ENCODE measurements at places on chromosomes 7 and 10.

- DNase-seq: no peak
Observed at GRCh38 chr7:120272261-120272660, 714 bp upstream of the KCND2 start.

GRCh38 chr7:107788216-107788615 lies 14.8 kb downstream of the SLC26A3 start:
- DNase-seq: no peak

DNA sequence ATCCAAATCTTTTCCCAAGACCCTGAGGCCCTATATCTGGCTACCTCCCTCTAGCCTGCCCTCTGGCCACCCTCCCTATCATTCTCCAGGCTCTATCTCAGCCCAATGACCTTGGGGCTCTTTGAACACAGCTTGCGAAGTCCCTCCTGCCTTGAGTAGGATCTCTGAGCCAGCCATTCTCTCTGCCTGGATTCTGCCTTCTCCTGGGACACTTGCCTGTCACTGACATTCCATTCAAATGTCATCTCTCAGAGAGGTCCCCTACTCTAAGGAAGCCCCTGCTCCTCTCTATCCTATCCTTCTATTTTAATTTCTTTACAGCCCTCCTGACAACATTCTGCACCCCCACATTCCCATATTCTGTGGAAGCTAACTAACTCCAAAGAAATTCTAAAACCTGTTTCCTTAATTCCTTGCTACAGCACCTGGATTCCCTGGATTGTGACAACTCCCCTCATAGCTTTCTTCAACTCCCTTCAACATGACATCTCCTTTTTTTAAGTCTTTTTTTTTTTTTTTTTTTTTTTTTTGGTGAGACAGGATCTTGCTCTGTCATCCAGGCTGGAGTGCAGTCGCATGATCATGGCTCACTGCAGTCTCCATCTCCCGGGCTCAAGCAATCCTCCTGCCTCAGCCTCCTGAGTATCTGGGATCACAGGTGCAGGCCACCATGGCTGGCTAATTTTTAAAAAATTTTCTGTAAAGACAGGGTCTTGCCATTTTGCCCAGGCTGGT lies 81.0 kb upstream of the ASAH2 start:
- DNase-seq: no peak

- no peak for DNase-seq
Observed at GRCh38 chr10:119644205-119644814, 6.9 kb upstream of the BAG3 start.

DNA sequence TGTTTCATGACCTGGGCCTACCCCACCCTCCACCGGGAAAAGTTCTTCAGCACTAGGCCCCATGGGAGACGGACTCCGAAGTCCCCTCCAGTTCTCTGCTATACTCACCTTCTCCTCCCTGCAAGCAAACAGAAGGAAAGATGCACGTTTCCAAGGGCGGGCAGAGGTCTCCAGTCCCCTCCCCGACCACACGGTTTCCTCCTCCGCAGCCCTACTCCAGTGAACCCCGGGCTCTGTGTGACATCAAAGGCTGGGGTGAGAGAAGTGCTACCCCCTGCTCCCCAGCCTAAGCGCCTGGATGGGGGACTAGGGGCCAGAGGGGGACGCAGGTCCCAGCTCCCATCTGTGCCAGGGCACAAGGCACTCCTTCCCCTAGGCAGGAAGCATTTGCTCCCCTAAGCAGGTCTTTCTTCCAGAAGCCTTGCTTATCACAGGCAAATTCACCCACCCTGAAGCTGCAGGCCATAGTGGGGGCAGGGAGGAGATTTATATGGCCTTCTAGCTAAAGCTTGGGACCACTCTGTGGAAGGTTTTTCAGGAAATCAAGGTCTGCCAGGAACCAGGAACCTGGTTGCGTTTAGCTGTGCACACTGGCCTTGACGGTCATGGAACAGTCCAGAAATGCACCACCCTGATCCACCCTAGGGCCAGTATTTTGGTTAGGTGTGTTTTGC lies 52.8 kb downstream of the ASB13 start:
- DNase-seq: no peak

DNA sequence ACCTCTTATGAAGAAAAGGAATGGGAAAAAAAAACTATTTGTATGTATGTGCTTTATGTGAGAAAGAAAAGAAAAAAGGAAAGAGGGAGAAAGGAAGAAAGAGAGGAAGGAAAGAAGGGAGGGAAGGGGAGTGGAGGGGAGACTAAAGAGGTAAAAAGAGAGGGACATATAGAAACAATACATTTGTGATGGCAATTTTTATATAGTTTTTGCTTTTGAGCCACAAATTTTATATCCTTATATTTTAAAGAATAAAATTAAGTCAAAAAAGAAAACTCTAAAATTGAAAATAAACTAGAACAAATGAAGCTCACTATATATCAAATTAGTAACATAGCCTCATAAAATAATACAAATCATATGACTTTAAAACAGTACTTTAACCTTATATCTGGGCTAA lies 11.0 kb downstream of the C7orf25 start:
- DNase-seq: no peak

DNA sequence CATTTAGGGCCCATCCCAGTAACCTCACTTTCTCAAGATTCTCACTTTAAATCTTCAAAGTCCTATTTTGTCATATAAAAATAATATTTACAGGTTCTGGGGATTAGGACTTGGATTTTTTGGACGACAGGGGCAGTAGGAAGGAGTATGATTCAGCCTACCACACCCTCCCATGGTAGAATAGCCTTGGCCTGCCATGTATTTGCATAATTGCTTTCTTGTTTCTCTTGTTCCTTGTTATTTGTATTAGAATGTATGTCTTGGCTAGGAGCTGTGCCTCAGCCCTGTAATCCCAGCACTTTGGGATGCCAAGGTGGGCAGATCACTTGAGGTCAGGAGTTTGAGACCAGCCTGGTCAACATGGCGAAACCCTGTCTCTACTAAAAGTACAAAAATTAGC lies 92.5 kb downstream of the ELAPOR2 start:
- DNase-seq: no peak

DNA sequence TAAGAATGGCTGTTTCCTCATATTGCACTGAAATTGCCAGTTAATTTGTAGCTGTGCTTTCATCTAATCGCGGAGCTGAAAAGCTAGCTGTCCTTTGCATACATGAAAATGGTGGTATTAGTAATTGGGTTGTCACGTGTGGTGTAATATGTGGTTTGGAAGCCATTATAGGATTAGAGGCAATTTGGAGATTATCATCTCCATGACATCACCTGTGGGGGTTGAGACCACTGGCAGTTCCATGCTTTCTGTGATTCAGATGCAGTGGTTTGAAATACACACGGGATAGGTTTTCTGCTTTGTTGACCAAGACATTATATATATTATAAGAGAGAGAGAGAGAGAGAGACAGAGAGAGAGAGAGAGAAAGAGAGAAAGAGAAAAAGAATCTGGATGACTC lies 180.8 kb downstream of the RAB11FIP2 start:
- DNase-seq: no peak

- no peak for DNase-seq
Observed at GRCh38 chr10:103793429-103793828, 61.9 kb downstream of the SH3PXD2A start.

- DNase-seq: no peak
Observed at GRCh38 chr7:16773884-16774283, 20.3 kb downstream of the TSPAN13 start.

DNA sequence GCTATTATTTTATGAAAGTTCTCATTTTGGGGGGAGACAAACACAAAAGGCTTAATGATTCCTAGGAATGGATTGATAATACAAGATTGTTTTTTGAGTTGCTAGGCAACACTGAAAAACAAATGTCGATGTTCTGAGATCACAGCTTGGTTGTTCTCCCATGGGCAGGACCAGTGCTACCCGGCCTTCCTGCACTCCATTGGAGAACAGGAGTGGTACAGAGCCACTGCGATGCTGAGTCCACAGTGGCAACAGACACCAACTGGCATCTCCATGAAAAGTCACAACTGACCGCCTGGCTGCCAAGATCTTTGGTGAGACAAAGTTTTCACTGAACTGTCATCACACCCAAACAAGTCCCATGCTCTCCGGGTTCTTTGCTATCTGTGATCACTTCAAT lies 68.9 kb upstream of the NMT2 start:
- no peak for DNase-seq

DNA sequence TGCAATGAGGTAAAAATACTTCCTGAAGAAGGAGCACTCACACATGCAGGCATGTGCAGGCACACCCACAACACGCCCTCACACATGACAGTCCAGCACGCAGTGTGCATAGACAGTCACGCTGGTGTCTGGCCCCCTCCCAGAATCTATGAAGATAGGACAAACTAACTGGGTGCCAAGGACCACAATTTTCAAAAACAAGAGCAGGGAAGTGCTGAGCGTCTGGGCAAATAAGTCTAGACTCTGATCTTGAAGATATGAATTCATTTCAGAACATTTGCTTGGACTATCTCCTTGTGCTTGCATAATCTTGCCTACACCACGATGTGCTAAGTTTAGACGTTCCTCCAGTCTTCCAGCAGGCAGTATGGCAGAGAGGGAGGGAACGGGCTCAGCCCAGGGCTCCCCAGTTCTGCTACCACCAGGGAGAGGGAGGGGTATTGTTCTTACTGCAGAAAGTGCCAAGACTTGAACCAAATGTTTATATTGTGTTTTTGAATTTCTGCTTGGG lies 276.5 kb upstream of the KLF6 start:
- DNase-seq: no peak

DNA sequence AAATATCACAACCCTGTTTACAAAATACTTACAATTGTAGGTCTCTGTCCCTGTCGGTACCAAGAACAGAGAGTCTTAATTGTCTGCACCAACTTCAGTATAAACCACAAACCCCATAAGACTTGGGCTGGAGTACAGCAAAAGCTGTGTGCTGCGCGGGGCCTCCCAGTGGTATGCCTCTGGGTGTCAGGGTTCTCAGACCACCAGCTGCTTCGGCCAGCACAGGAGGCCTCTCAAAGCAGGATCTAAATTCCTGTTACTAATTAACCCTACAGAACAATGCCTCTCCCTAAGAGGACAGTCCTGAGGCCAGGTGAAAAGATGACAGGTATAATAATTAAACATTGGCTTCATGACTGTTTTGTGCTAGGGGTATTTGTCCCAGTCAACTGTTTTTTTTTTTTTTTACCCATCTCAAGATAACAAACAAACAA lies 957 bp upstream of the SVIL start:
- DNase-seq: no peak

DNA sequence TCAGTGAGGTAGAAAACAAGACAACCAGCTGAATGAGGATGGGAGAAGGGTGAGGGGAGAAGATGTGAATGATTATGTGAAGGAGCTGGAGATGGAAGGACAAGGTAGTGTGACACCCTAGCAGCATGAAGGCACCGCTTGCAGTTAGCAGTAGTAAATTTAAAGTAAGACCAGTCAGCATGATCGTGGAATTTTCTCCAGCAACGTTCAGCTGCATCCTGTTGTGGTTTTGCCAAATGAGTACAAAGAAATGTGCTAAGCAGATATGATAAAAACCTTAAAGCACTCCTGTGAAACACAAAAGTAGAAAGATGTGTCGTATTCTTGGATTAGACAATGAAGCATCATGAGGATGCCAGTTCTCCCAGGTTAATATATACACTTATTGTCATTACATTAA lies 34.1 kb upstream of the IFRD1 start:
- no peak for DNase-seq

GRCh38 chr7:131292141-131292905 lies 35.4 kb upstream of the MKLN1 start:
- DNase-seq: no peak

DNA sequence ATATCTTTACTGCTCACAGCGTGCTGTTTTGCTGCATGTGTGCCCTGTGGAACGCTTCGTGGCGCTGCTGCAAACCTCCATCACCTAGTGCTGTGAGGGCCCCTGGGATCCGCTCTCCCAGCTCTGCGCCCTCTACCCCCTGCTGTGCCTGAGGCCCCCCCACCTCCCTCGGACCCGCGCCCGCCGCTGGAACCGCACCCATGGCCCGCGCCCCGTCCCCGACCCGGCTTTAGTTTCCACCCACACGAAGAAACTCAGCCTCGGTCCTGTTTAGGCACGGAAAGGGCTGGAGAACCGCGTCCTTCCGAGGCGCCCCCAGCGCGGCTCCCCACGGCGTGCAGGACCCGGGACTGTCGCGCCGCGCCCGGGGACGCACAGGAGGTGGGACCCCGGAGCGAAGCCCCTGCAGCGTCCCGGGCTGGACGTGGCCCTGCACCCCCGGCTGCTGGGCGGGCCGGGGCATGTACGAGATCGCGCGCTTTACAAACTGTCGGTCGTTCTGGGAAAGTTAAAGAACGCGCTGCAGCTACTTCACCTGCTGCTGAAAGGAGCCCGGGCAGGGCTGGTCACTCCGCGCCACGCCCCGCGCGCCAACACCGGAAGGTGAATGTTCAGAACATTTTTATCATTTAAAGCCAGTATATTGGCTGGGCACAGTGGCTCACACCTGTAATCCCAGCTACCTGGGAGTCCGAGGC lies 54.3 kb downstream of the BMS1 start:
- DNase-seq: no peak

DNA sequence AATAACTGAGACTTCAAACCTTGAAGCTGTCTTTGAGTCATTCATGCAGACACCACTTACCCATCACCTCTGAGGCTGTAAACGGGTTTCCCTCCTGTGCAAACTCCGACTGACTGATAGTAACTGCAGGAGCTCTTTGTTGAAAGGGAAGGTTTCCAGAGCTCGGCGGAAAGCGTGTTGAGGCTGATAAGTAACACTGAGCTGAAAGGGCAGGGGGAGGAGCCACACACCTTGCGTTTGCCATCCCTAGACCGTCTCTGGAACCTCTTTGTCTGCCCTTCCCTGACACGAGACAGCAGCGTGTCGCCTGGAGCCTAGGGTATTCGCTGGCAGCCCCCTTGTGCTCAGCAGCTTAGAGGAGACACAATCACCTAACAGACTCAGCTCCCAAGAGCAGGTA lies 134.0 kb downstream of the PAXIP1 start:
- no peak for DNase-seq

DNA sequence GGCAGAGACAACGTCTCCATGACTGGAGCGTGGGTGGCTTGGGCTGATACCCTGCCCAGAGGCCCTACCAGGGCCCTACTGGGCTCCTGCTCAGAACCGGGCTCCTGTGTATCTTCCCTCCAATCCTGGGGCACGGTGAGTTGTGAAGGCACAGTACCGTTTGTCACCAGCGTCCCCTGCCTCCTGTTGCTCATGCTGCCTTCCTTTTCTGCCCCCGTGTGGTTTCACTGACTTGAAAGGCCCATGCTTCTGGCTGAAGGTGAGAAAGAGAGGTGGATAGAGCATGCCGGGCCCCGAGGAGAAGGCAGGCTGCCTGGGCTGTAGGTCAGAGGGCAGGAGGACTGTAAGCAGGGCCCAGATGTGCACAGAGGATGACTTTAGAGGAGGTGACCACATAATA lies 9.1 kb upstream of the DMBT1 start:
- no peak for DNase-seq
